Esophagus muscularis mucosa (tissue), 4 donors: ENCODE measurements at places on chromosomes 16 and 17. TPM values are rescaled to one million over a fixed set of nuclear protein-coding genes. Genes with fewer than 3 reads are reported as not detected.
A peak's percentile ranks its signal among the peaks of the same experiment; 100 is the strongest.

DNA sequence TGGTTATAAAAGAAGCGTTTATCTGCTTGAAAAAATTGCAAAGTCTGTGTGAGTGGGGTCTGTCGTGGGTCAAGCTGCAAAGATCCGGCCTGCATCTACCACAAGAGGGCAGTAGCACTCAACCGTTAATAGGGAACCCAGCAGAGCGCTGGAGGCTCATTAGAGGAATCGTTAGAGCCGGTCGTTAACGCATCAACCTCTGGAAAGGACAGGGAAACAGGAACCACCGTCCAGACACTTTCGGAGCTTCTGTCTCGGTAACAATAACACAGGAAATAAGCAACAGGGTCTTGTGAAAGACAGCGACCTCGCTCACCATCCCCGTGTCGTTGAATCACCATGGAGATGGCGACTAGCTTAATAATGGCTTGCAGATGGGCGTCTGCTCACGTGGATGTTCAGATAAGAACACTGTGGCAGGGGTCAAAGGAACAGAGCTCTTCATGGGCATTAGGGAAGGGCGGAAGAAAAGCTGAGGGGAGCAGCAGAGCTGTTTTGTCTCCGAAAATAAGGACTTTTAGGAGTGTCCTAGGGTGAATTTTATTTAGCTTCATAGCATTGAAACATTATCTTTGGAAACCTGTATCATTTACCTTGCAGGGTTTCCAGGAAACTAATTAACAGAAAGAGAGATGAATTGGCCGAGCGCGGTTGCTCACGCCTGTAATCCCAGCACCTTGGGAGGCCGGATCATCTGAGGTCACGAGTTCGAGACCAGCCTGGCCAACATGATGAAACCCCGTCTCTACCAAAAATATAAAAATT lies 11.9 kb upstream of the NSRP1 start:
- DNase-seq = peak; percentile 93

The TBC1D28 gene
- total RNA-seq = not detected

DNA sequence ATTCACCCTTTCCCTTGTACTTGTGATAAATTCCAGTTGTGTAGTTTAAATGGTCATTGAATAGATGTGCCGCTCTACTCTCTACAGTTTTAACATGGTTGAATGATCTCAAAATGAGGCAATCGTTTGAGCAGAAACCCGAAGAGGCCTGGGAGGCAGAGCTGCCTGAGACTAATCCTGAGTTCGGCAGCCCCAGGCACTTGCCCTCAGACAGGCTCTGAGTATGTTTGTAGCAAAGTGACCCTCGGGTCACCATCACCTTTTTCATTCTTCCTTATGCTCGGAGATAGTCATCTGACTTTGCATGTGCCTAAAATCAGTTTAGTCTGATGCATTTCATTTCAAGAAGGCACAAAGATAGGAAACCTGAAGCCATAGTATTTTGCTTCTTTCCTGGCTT lies 184.0 kb upstream of the RBFOX1 start:
- DNase-seq = no peak

- DNase-seq = no peak
Measured at GRCh38 chr17:68294617-68295016, 3.3 kb downstream of the ARSG start.

DNA sequence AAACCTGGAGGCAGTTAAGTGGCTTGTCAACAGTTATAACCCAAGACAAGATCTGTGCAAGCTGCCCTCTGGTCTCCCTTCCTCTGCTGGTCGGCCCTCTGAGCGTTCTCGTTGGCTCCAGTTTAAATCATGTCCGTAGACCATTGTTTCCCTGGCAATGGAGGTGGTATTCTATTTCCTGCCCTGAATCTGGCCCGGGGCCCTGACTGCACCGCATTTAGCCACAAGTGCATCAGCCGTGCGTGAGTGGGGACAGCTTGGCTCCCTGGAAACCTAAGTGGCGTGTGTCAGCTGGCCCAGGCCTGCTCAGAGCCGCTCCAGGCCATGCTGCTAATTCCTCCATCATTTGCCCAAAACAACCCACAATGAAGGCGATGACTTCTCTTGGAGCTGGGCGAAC lies 15.0 kb upstream of the MYLK3 start:
- DNase-seq = no peak

The PER1 gene
- total RNA-seq = 198 TPM

DNA sequence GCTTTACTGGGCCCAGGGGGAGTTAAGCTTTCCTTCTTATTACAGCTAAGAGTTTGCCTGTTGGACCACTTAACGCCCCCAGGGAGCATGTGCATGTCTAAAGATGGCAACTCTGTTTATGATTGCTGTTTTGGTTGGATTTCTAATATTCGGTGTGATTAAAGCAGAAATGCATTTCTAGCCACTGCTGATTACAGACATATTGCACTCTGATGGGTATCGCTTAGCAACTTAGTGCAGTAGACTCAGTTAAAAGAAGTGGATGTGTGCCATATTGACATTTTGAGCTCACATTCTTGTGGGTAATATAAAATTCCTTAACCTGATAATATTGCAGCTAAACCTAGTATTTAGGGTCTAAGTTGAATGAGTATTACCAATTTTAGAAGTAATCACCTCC lies 4.2 kb downstream of the NF1 start:
- DNase-seq = no peak

DNA sequence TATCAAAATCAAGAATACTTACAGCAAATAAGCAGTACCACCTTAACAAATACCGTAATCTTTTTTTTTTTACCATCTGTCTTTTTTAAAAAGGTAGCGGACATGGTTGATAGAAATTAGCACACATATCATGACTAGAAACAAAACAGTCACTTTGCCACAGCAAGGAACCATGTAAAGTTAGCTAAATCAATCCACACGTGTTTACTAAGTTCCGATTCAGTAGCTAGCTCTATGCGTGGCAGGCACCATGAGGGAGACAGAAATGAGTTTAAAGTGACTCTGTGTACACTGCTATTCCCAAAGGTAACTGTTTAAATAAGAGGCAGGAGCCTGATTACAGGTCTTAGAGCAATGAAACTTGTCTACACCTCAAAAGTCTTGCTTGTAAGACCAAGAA lies 108.6 kb downstream of the XYLT1 start:
- DNase-seq = no peak

- no peak for DNase-seq
Measured at GRCh38 chr17:36111068-36111490, 7.5 kb downstream of the CCL4 start.

GRCh38 chr16:80733407-80733806 lies 71.0 kb downstream of the CDYL2 start:
- DNase-seq = peak; percentile 62

The WNT3 gene
- 1.3 TPM for total RNA-seq
